Spinal cord (tissue), 10 donors: ENCODE measurements at places on chromosomes 7 and 10. TPM values are rescaled to one million over a fixed set of nuclear protein-coding genes. Genes with fewer than 3 reads are reported as not detected.

GPR26 gene
- total RNA-seq: 1.8 TPM

NKX2-3 gene
- not detected for total RNA-seq

TYW1B gene
- 5.5 TPM for total RNA-seq

SUN3 gene
- total RNA-seq: 0.40 TPM

C1QL3 gene
- 1.9 TPM for total RNA-seq
